ENCODE measurements at places on chromosomes 12 and 14. TPM values are rescaled to one million over a fixed set of nuclear protein-coding genes. Genes with fewer than 3 reads are reported as not detected.
A peak's percentile ranks its signal among the peaks of the same experiment; 100 is the strongest.

DNA sequence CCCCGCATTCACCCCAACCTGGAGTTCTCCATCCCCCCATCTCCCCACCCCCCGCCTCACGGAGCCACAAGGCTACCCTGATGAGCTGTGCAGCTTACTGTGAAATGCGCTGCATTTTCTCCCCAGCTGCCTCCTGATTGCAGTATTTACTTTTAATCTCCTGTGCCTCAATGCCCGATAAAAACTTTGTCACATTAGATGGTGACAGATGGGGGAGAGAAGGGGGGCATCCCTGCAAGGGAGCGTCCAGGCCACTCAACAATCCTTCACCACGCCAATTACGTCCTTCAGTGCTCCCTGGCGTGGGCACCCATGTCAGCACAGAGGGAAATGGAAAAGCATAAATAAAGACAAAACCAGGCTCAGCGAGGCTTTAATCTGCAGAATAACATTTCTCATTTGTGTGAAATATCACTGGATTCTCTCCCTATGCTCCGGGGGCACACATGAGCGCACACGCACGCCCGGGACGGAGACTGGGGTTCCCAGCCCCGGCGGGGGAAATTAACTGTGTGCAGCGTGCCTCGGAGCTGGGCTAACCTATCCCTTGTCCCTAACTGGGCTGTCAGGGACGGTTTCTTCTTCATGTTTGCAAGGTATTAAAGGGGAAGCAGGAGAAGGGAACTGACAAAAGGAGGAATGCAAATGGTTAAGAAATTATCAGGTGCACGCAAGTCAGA is 186.7 kb upstream of the VASH1 start:
- DNase-seq: no peak

Gene PDE3A
- total RNA-seq: not detected

Gene MUCL1
- not detected for total RNA-seq

DNA sequence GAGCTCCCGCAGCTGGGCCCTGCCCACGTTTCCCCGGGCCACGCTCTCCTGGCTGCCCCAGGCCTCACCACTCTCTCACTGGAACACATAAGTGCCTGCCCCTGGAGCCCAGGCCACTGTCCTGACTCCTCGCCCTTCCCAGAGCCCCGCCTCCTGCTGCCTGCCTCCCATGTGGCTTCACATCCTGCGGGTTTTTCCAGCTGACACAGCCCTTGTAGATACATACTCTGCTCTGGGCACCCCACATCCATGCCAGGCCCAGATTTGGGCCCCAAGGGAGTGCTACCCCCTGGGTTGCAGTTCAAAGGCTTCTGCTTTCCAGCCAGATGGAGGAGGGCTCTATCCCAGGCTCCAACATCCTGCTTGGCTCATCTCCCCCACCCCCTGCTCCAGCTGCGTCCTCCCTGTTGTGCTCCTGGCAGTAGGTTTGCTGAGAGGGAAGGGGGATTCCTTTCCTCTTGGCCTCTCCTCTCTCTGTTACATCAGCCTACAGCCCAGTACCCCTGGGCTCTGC is 60.1 kb downstream of the TSPAN9 start:
- DNase-seq: no peak

Gene BIN2
- total RNA-seq: 147 TPM

Gene LBHD2
- total RNA-seq: not detected

DNA sequence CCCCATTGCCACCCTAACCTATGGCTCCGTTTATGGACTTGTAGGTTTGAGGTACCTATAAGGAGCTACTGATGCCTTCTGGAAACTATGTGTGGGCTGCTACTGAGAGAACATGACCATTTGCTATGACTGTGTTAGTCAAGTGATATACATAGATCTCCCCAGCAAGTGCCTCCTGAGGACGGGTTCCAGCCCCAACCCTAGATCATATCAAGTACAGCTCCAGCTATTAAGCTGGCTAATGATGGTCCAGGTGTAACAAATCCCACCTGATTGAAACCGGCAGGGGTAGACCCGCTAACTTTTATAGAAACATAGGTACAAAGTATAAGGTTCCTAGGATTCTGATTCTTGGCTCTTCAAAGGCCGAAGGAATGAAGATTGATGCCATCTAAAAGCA is 23.7 kb downstream of the NINJ2 start:
- no peak for DNase-seq

DNA sequence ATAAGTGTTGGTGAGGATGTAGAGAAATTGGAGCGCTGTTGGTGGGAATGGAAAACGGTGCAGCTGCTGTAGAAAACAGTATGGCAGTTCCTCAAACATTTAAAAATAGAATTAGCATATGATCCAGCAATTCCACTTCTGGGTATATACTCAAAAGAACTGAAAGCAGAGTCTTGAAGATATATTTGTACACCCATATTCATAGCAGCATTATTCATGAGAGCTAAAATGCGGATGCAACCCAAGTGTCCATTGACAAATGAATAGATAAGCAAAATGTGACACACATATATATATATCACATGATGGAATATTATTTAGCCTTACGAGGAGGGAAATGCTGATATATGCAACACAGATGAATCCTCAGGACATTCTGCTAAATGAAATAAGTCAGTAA is 84.7 kb upstream of the CEP83 start:
- DNase-seq: no peak

Gene PPFIA2
- total RNA-seq: not detected

GRCh38 chr12:2490831-2491230 is 303.9 kb upstream of the FKBP4 start:
- no peak for DNase-seq

GRCh38 chr12:45907955-45908354 is 82.4 kb downstream of the SCAF11 start:
- no peak for DNase-seq

GRCh38 chr14:54673193-54674045 is 106.5 kb downstream of the SAMD4A start:
- DNase-seq: no peak

DNA sequence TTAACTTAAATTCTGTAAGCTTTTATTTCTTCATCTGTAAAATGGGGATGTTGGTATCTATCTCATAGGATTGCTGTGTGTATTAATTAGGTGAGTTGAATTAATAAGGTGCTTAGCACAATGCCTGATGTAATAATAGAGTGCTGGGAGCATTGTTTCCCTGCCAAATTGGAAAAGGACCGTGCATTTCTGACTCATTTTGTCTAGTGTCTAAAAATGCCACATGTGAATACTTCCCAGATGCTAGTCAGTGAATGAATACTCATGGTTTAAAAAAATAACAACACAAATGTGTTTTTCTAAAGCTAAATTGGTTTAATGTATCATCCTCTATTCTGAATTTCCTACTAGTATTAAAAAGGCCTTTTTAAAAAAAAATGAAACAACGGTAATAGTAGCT is 45.4 kb upstream of the NEDD1 start:
- DNase-seq: no peak

DNA sequence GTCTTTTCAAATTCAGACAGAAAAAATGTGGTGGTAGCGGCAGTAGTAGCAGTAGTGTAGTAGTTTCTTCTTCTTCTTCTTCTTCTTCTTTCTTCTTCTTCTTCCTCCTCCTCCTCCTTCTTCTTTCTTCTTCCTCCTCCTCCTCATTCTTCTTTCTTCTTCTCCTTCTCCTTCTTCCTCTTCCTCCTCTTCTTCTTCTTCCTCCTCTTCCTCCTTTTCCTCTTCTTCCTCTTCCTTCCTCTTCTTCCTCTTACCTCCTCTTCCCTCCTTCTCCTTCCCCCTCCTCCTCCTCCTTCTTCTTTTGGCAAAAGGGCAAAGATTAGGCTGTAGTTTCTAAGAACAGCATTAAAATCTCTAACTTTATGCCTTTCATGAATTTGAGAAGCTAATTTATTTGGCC is 59.6 kb upstream of the INSM2 start:
- DNase-seq: no peak

- DNase-seq: no peak
Measured at GRCh38 chr12:4197922-4198763, 75.4 kb upstream of the CCND2 start.

Gene AQP5
- not detected for total RNA-seq

DNA sequence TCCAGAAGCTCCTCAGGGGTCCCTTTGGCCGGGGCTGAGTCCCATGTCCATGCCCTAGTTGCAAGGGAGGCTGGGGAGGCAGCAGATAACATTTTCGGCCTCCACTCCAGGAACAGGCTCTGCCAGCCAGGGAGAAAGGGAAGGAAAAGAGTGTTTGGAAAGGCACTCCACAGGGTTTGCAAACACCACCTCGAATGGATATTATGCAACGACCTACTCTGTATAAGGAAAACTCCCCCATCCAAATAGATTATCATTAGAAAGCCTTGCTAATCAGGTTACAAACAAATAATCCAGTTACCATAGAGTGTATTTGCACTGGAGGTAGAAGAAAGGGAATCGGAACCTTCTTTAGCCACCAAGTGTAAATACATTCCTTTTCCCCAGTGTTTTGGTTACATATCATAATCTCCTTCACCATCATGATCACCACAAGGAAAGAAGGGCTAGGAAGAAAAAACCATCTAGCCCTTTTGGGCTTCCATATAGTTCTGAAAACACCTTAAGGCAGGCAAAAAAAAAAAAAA is 40.4 kb downstream of the TMCC3 start:
- no peak for DNase-seq

DNA sequence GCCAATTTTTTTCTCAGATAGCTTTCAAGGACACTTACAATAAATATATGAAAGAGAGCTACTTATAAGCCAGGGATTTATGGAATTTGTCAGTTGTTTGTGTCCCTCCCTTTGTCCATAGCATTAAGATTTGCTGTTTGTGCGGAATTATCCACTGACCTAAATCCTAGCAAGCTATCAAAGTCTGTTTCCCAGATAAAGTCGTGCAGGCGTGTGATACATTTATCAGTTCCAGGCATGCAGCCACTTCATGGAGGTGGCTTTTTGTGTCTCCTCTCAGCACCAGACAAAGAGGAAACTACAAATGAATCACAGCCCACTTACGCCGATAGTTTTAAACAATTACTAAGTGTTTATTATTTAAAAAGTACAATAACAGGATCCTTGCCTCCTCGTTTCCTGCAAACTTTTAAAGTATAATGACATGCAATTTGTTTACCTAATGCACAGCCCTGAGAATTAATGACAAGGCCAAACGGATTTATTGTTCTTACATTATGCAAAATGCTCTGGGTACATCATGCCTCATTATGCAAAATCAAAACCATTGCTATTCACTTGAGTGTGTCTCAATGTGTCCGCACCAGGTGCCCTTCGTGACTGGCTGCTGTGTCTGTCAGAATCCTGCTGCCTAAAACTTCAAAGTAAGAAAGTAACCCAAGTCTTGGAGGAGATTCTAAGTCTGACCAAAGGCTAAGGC is 423.2 kb downstream of the GLT1D1 start:
- DNase-seq: no peak

DNA sequence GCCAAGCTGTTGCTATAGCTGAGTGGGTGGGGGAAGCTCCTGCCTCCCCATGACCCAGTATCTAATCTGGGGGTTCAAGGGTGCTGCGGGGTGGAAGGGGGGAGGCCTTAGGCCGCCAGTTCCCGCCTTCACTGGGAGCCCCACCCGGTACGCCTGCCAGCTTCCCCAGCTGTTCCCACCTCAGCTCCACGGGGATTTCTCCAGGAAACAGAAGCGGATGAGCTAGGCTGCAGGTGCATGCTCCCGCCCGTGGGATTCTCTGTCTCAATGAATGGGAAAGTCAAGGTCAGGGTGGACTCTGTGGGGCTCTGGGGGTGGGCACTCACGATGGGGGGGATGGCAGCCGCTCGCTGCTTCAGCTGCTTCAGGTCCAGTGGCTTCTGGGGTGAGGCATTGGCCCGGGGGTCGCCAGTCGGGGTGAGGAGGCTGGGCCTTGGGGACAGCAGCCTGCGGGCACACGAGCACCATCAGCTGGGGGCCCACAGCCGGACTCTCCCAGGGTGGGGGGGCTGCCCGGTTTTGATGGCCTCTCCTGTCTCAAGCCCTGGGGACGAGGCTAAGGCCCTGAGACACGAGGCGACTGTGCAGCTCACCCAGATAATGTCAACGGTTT is 68.6 kb downstream of the RFLNA start:
- DNase-seq: no peak

- DNase-seq: no peak
Measured at GRCh38 chr12:84641940-84642545, 270.6 kb downstream of the SLC6A15 start.

DNA sequence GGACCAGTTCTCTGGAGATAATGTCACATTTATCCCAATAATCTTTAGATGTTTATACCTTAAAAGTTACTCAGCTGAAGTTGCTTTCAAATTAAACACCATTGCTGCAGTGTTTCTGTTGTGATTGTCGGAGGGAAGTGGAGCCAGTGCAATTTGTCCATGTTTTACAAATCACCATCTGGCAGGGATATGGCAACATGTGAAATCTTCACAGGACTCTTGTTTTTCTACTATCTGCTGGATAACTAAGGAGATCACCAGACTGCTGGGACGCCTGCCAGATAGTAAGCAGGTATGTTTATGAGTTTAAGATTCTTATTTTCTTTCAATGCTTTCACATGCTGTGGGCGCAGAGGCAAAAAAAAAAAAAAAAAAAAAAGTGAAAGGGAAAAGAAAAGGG is 100.3 kb upstream of the SOX5 start:
- no peak for DNase-seq

DNA sequence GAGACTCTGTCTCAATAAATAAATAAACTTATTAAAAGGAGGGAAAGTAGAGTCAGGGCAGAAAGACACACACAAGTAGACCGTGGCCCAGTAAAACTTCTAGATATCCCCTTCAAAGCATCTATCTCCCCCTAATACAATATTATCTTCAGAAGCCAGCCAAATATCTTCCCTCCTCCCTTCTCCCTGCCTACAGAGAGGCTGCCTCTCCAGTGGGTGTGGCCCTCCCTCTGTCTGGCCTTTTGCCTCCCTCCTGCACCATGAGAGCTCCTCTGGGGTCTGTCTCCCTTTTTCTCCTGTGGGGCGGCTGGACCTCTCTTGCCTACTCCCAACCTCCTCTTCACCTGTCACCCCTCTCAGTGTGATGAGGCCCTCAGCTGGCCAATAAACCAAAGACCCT is 139.2 kb downstream of the EGLN3 start:
- no peak for DNase-seq

DNA sequence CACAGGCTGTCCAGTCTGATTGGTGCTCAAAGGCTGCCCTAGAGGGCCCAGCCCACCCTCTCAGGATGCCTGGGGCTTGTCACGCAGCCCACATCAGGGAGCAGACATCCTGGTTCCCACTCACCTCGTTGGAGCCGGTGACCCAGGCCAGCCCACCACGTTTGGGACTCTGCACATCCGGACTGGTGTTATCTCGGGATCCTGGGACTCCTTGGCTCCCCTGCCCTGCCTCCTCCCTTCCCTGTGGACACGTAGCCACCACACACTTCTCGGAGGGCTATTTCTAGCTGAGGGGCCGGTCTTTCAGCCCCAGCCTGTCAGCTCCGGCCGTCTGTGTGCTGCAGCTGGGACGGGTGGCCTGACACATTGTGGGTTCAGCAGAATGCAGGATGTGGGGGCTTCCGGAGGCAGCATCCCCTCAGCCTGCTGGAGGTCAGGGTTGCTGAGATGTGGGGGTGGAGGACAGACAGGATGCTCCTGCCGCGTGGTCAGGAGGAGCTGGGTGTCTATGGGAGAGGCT is 12.8 kb upstream of the FGF23 start:
- DNase-seq: peak; percentile 72

Gene ZC2HC1C
- total RNA-seq: 2.9 TPM

DNA sequence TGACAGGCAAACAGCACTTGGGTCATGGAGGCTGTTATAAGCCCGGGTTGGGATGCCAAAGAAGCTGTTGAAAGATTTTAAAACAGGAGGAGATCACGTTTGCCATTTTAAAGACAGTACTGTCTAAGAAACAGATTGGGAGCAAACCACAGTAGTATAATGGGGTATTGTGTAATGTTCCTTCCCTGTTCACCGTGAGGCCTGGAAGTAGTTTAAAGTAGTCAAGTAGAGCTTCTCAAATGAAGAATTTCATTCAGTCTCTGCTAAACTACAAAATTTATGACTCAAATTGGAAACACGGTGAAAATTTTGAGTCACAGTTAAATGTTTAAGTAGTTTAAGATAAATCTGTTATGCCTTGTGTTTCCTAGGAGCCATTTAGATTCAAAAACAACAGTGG is 35.8 kb downstream of the ATP2A2 start:
- DNase-seq: no peak

Measured in activated CD8-positive, alpha-beta memory T cell treated with anti-CD3 and anti-CD28 coated beads, Interleukin-2, amount 10 ng/mL, durations not matched to agents 7 days and 5 days (primary cell).